Esophagus mucosa (tissue), 1 donor: ENCODE measurements at places on chromosomes 12 and 14. TPM values are rescaled to one million over a fixed set of nuclear protein-coding genes. Genes with fewer than 3 reads are reported as not detected.

The P3H3 gene
- 1.7 TPM for total RNA-seq

The SLC5A8 gene
- total RNA-seq = not detected

The CLEC6A gene
- not detected for total RNA-seq

The NUAK1 gene
- 1.7 TPM for total RNA-seq

DNA sequence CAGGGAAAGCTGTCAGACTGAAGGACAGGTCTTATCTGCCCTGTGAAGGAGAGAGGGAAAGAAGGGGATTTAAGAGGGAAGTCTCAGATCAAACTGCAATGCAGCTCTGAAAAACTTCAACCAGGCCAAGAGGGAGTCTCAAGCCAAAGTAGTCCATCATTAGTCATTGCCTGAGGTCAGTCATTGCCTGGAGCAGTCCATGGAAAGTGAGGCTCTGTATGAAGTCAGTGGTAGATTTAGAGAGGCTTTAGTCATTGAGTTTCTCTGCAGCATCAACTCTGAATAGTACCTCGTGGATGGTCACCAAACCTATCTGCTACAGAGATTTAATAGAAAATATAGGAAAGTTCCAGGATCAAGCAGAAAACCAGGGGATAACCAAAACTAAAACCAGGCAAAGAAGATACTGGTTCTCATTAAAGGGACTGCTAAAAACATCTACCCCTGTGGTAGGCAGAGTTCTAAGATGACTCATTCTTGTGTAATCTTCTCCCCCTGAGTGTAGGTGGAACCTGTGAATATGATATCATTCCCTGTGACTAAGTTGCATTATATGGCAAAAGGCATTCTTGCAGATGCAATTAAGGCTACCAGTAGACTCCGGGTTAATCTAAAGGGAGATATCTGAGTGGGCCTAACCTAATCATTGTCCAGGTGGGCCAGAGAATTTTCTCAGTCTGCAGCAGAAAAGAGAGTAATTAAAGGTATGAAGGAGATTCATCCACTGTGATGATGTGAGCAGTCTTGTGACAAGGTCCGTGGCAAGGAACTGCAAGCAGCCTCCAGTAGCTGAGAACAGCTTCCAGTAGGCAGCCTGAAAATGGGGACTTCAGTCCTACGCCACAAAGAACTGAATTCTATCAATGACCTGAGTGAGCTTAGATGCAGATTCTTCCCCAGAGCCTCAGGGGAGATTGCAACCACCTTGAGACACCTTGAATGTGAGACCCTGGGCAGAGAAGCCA, 123.1 kb downstream of the GALC start:
- ATAC-seq = peak; percentile 32

DNA sequence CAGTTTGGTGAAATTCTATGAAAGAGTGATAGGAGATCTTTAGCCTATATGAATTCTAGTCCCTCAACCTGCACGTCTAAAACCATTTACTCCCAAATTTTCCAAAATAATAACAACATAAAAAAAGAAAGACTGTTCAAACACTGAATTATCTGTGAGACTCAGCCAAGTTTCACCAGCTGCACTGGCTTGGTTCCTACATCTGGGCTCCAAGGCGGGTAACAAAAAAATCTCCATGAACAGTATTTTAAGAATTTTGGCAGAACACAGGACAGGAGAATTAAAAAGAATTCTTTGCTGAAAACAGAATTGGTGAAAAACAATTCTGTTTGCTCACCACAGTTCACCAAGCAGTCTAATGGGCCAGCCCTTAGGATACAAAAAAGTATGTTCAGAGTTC, 536.8 kb upstream of the ATP2B1 start:
- ATAC-seq = no peak

DNA sequence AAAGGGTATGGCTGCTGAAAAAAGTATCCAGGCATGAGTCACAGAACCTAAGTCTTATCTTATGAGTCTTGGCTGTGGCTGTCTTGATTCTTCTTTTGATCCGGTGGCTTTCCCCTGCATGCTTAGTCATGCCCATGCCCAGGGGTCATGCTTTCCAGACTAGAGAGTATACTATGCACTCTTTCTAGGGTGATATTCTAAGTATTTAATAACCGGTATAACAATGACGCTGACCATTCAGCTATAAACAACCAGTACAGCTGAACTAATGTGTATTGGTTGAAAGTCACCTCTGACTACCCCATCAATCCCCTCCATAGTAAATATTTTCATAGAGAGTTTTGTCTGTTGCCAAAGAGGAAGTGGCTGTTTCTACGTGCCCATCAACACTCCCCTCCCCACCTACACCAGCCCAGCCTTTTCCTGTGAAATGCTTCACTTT, 34.7 kb upstream of the NRXN3 start:
- no peak for ATAC-seq

GRCh38 chr14:35395283-35395682, 9.3 kb downstream of the NFKBIA start:
- no peak for ATAC-seq

- peak; percentile 48 for ATAC-seq
Measured at GRCh38 chr12:75632442-75632841, 121.0 kb upstream of the KRR1 start.

DNA sequence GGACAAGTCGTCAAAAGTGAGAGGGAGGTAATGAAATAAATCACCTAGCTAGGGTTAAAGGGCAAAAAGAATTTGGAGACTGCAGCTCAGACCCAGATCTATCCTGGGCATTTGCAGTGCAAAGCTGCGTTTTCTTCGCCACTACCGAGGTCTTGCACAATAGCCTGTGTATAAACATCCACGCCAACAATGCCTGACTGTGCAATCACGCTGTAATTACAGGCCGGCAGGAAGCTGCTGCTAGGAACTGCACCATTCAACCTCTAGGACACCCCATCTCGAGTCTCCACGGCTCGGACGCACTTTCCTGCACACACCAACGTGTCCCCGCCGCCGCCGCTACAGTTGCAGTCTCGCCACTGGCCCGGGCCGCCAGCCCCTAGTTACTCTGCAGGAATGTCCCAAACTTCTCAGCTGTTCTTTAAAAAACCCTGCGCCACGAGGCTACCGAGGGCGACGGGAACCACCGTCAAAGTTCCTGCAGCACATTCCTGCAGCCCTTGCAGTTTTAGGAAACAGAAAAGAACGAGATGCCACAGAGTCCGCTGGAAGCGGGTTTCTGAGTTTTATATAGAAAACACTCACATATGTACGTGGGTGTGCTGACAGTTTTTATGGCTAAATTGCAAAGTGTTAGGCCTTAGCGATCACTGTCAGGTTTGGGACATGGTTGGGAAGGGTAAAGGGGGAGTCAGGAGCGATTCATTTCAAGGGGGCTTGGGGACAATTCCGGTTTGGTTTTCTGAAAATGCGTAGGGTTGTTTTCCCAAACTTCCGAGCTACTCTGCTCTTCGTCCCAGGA, 65.6 kb upstream of the PTGR2 start:
- peak; percentile 82 for ATAC-seq

DNA sequence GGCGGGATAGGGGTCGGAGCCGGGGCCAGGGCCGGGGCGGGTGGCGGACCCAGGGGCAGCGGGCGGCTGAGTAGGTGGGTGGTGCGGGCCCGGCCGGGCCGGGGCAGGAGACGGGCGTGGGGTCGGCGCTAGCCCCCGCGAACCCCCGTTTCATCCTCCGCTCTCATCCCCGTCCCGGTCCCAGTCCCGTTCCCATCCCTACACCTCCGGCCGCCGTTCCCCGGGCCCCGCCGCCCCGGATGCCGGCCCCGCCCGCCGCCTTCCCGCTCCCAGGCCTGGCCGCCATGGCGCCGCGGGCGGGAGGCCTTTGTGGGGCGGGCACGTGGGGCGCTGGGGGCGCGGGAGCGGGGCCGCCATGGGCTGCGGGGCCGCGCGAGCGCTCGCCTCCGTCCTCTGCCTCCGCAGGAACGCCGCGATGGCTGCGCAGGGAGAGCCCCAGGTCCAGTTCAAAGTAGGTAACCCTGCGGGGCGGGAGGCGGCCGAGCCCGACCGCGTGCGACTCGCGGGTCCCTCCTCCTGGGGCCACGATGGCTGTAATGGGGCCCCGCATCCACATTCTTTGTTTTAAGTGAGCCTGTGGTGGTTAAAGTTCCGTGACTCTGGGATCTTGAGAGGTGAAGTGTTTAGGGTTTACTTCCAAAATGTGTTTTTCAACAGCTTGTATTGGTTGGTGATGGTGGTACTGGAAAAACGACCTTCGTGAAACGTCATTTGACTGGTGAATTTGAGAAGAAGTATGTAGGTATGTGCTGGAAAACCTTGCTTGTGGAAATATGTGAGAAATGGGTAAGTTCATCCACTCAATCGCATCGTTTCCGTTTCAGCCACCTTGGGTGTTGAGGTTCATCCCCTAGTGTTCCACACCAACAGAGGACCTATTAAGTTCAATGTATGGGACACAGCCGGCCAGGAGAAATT, 572 bp downstream of the RAN start:
- peak; percentile 13 for ATAC-seq
